Left lung (tissue), 14 donors: ENCODE measurements at places on chromosomes 3 and 15.

GRCh38 chr3:110727056-110727455 is 344.6 kb upstream of the NECTIN3 start:
- no peaks in the 10 kb centered on the region for H3K27me3 ChIP-seq
- DNase-seq, result no peak
- no peak overlapping the region for H3K4me3 ChIP-seq
- no peaks in the 10 kb centered on the region for H3K4me1 ChIP-seq

- peaks cover 43% of the 10 kb centered on the region for H3K4me1 ChIP-seq
- DNase-seq, result no peak
- peak overlapping the region; percentile 16 for H3K27ac ChIP-seq
These were observed 40.7 kb downstream of the C2CD4B start for GRCh38 chr15:62124176-62124972.

DNA sequence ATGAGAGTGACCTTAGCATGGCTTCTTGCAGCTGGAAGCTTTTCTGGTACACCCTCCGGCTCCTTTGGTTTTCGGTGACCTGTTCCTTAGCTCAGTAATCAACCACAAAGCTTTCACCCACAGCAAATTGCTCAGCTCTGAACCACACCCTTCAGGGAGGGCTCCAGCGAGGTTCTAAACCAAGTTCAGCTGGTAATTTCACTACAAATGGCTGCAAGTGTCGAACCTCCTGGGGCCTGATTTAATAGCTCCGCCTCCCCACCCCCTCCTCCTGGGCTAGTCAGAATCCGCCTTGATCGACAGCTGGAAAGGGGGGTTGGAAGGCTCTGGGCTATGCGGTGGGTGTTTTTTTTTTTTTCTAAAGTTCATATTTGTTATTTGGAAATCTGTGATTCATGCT is 150.9 kb upstream of the MCTP2 start:
- no peaks in the 10 kb centered on the region for H3K27me3 ChIP-seq
- H3K4me1 ChIP-seq, result no peaks in the 10 kb centered on the region
- DNase-seq, result no peak

DNA sequence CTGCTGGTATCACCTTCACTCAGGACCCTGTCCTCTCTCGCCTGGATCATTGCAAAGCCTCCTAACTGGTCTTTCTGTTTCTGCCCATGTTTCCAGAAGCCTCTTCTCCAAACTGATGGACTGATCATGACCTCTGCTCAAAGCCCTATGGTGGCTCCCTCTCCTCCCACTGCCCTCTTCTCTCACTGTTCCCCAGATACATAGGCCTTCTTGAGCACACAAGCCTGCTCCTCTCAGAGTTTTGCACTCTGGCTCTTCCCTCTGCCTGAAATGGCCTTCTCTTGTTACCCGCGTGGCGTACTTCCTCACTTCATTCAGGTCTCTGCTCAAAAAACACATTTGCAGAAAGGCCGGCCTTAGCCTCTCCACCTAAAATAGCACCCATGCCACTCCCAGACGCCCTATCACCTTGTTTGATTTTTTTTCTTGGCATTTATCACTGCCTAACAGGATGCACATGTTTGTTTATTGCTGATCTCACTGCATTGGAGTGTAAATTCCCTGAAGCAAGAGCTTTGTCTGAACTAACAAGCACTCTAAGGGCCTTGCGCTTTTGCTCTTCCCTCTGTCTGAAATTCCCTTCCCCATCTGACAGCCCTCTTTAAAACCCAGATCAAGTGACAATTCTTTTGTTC is 1.4 kb upstream of the ETFA start:
- DNase-seq, result no peak
- H3K27me3 ChIP-seq, result no peaks in the 10 kb centered on the region
- H3K4me3 ChIP-seq, result no peak overlapping the region
- no peaks in the 10 kb centered on the region for H3K36me3 ChIP-seq
- peaks cover 33% of the 10 kb centered on the region for H3K4me1 ChIP-seq

GRCh38 chr15:66404532-66404931 is 17.8 kb downstream of the MAP2K1 start:
- peak overlapping the region; percentile 67 for H3K27ac ChIP-seq
- no peak for DNase-seq
- no peaks in the 10 kb centered on the region for H3K27me3 ChIP-seq

DNA sequence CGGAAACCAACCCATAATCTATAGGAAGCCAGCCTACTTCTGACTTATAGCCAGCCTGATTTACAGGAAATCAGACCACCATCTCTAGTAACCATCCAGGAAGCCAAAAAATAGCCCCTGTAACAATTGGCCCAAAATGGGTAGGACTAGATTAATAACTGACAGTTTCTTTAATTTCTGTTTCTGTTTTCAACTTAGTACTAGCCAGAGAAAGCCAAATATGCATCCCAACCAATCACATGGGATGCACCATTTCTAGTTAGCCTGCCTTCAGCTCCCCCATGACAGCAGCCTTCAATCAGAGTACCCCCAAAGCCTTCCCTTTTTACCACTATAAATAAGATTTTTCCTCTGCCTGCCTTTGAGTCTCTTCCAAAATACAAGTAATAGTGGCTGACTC is 239.1 kb upstream of the GADL1 start:
- no peak overlapping the region for H3K27ac ChIP-seq
- H3K36me3 ChIP-seq, result no peaks in the 10 kb centered on the region
- DNase-seq, result no peak
- H3K27me3 ChIP-seq, result no peaks in the 10 kb centered on the region
- no peaks in the 10 kb centered on the region for H3K4me1 ChIP-seq

DNA sequence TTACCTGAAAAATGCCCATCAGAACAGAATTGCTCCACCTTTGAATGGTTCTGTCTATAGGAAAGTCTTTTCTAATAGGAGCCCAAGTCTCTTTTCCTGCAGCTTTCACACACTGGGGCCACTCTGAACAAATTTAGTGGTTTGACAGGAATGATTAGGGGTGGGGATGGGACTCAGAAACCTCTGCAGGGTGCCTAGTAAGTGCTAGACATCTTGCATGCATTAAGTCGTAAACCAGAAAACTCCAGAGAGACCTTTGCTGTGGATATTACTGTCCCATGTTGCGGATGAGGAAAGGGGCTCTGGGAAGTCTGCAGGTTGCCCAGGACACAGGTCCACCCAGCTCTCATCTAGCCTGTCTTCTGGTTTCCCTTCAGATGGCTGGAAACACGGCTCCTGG is 189.7 kb downstream of the OPA1 start:
- H3K27me3 ChIP-seq, result peaks cover 37% of the 10 kb centered on the region
- no peak overlapping the region for H3K27ac ChIP-seq
- H3K4me1 ChIP-seq, result peaks cover 6% of the 10 kb centered on the region
- H3K4me3 ChIP-seq, result no peak overlapping the region

- no peak overlapping the region for H3K27ac ChIP-seq
- no peak overlapping the region for H3K4me3 ChIP-seq
- no peak for DNase-seq
- H3K36me3 ChIP-seq, result no peaks in the 10 kb centered on the region
- H3K4me1 ChIP-seq, result peaks cover 9% of the 10 kb centered on the region
These were observed 56.6 kb upstream of the PLXND1 start for GRCh38 chr3:129663045-129663446.

DNA sequence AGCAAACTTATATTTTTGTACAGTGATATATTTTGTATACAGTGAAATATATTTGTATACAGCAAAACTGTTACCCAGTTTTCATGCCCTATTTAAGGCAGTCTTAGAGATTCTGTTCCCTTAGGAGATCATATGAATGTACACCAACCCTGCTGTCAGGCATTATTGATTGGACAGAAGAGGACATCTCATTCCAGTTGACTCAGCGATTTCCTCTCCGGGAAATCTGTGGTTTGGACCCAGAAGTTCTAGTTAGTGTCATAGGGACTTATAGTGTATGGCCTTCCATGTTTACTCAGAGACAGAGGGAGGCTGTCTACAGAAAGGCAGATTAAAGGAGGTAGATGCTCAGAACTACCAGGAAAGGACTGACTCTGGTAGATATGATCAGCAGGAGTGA is 318.8 kb upstream of the KCNMB2 start:
- H3K27me3 ChIP-seq, result no peaks in the 10 kb centered on the region
- H3K4me3 ChIP-seq, result no peak overlapping the region
- no peak overlapping the region for H3K27ac ChIP-seq
- H3K36me3 ChIP-seq, result no peaks in the 10 kb centered on the region
- no peak for DNase-seq

GRCh38 chr3:188534633-188535032 is 380.7 kb downstream of the LPP start:
- H3K36me3 ChIP-seq, result no peaks in the 10 kb centered on the region
- no peaks in the 10 kb centered on the region for H3K27me3 ChIP-seq
- H3K4me3 ChIP-seq, result no peak overlapping the region
- H3K4me1 ChIP-seq, result no peaks in the 10 kb centered on the region
- DNase-seq, result no peak

DNA sequence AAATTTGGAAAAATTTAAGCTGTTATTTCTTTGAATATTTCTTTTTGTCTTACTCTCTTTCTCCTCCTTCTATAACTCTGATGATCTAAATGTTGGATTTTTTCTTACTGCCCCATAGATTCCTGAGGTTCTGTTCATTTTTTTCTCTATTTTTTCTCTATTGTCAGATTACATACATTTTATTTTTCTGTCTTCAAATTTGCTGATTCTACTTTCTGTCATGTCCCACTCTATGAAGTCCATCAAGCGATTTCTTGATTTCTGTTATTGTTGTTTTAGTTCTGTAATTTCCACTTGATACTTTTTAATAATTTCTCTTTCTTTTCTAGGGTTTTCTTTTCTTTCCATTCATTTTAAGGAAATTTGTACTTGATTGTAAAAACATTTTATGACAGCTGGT is 83.7 kb upstream of the THRB start:
- no peaks in the 10 kb centered on the region for H3K36me3 ChIP-seq
- no peak overlapping the region for H3K4me3 ChIP-seq
- no peaks in the 10 kb centered on the region for H3K4me1 ChIP-seq
- no peaks in the 10 kb centered on the region for H3K27me3 ChIP-seq
- no peak overlapping the region for H3K27ac ChIP-seq

GRCh38 chr3:90015688-90016356 is 908.4 kb downstream of the EPHA3 start:
- H3K4me1 ChIP-seq, result no peaks in the 10 kb centered on the region
- no peak overlapping the region for H3K27ac ChIP-seq
- no peaks in the 10 kb centered on the region for H3K36me3 ChIP-seq
- no peak for DNase-seq
- no peaks in the 10 kb centered on the region for H3K27me3 ChIP-seq
- no peak overlapping the region for H3K4me3 ChIP-seq

- H3K27me3 ChIP-seq, result no peaks in the 10 kb centered on the region
- no peak for DNase-seq
- H3K27ac ChIP-seq, result no peak overlapping the region
- H3K36me3 ChIP-seq, result no peaks in the 10 kb centered on the region
- no peak overlapping the region for H3K4me3 ChIP-seq
These were observed 454.1 kb upstream of the BCHE start for GRCh38 chr3:166291186-166291955.

DNA sequence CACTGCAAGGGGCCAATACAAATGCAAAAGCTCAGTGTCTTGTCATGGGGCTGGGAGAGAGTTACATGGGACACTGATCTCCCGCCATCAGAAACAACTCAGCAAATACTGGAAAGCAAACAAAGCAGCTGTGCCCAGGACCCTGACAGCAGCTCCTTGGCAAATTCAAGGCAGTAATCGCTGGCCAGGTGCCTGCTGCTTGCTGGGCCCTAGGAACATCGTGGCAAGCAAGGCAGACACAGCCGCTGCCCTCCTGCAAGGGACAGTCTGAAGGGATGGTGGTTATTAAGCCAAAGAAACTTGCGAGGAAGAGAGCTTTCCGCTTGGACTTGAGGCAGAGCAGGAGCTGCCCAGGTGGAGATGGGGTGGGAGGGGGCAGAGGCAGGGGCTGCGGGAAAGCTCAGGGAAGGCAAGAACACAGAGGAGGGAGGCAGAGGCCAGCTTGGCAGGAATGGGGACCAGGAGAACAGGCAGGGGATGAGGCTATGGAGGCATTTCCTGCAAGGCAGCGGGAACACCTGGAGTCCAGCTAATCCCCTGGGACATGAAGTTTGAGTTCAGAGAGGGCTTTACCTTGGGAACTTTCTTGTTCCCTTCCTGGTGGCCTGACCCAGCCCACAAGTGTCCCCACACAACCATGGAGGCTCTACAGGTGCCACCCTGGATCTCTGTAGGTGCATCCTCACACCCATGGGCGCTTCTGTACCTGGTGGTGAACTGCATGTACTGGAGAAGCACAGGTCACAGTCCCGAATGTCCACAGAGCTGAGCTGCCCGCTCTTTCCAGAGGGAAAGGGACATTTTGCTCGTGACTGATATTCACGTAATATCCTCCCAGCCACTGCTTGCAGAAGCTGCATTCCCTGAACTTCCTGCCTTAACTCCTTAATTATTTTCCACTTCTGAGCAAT is 78.7 kb upstream of the ATP2B2 start:
- H3K4me1 ChIP-seq, result no peaks in the 10 kb centered on the region
- no peak overlapping the region for H3K4me3 ChIP-seq
- H3K27ac ChIP-seq, result no peak overlapping the region
- DNase-seq, result no peak

DNA sequence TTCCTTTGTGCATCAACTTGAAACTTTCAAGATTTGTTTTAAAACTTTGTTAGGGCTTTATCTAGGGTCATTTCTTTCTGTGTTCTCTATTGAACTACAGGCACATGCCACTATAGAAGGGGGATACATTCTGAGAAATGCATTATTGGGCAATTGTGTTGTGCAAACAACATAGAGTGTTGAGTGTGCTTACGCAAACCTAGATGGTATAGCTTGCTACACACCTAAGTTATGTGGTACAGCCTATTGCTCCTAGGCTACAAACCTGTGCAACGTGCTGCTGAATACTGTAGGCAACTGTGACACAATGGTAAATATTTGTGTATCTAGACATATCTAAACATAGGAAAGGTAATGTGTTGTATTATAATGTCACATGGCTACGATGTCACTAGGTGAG is 33.0 kb upstream of the KLF13 start:
- H3K36me3 ChIP-seq, result no peaks in the 10 kb centered on the region
- H3K4me1 ChIP-seq, result peaks cover 16% of the 10 kb centered on the region
- no peak overlapping the region for H3K4me3 ChIP-seq
- no peak for DNase-seq
